Brain (organoid and tissue), 16 donors: ENCODE measurements at places on chromosomes 13 and 19.

DNA sequence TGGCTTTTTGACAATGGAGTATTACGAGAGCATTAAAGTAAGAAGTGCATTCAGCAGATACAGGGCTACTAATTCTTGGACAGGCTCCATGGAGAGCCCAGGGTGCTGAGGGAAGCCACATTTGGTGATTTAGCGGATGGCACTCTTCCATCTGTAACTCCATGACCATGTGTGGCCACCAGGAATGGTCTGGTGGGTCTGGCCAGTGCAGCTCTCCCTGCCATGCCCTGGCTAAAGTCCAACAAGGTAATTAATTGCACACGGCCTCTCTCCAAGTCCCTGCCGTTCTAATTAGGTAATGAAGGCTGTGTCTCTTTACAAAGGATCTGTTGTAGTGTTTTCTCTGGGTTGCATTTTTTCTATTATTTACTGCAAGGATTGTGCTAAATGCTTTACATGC is 4.3 kb upstream of the ZFR2 start:
- peak; percentile 21 for DNase-seq

- no peak for DNase-seq
Observed at GRCh38 chr19:47797996-47798903, 6.1 kb downstream of the TPRX1 start.

DNA sequence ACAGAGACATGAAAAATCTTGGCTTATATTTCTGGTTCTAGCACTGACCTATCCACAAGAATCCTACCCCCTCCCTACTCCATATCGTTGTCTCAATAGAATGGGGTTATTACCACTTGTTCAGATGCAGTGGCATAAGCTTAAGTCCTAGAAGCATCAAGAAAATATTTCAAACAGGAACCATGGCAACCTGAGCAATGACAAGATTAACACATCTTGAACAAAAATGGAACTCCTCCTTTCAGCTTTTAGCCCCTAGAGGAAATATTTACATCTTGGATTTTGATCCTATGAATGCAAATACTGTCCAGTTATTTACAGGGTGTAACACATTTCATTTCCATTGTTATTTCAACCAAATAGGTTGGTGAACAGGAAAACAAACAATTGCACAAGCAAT is 46.1 kb upstream of the TSC22D1 start:
- peak; percentile 73 for DNase-seq

DNA sequence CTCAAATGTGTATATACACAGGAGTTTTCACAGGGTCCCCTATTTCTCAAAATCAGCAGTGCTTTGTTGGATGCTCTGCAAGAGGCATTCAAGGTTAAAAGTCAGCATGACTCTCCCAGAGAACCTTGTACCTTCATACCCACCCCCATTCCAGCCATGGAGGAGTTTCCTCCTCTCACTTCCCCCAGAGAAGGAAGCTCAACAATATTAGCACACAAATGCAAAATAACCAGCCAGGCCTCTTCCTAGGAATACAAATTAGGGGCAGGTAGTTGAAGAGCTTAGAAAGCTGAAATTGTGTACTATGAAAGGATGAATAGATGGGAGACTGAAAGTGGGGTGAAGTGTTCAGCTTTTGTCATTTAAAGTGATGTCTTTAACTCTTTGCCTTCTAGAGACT is 43.8 kb downstream of the SPRY2 start:
- no peak for DNase-seq

- peak; percentile 93 for DNase-seq
Observed at GRCh38 chr19:53537521-53538377, at the start of gene ZNF331. TSS of gene ZNF331 (plus strand) at chr19:53538145. CDS start at chr19:53569377, 31,232 bp downstream.

- no peak for DNase-seq
Observed at GRCh38 chr19:34662919-34663318, 14.0 kb downstream of the SCGB2B2 start.

DNA sequence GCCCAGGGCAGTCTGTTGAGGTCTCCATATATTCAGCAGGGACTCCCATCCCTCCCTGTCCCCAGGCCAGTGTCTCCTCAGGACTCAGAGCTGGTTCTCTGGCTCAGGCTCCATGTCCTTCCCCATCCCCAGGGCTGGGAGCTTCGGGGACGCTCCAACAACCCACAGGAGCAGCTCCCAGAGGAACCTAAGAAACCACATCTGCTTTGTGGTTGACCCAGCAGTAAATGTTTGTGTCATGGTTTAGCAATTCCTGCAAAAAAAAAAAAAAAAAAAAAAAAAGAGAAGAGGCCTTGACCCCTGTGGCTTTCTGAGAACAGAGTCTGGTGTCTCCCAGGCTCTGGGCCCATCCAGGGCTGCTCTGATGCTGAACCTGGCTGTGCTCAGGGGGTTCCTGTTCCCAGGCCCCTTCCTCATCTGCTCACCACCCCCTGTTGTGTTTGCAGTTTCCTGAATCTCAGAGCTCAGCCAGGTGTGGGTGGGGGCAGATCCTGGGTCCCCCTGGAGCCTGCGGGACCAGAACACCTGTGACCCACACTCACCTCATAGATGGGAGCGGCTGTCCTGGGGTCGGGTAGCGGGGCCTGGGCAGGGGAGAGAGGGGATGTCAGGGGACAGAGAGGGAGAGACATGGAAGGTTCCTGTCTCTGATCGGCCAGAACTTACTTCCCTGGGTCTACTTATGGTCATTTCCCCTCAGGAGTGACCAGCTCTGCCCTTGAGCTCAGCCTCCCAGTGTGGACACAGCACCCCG is 25.2 kb upstream of the CEACAM1 start:
- no peak for DNase-seq

DNA sequence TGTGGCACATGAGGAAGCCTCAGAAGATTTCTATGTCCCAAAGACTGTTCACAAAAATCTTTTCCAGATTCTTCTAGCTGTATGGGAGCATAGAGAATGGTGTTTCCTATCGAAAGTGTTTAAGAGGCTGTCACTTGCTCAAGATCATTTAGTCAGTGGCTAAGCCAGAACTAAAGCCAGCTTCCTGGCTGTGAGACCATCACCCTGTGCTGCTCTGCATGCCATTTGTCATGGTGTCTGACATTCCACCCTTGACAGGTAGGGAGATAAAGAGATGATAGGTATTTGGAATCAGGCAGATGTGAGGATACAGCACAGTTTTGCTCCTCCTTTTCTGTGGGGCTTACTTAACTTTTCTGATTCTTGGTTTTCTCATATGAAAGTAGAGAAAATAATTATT is 177.3 kb downstream of the DNAJC15 start:
- DNase-seq = no peak

DNA sequence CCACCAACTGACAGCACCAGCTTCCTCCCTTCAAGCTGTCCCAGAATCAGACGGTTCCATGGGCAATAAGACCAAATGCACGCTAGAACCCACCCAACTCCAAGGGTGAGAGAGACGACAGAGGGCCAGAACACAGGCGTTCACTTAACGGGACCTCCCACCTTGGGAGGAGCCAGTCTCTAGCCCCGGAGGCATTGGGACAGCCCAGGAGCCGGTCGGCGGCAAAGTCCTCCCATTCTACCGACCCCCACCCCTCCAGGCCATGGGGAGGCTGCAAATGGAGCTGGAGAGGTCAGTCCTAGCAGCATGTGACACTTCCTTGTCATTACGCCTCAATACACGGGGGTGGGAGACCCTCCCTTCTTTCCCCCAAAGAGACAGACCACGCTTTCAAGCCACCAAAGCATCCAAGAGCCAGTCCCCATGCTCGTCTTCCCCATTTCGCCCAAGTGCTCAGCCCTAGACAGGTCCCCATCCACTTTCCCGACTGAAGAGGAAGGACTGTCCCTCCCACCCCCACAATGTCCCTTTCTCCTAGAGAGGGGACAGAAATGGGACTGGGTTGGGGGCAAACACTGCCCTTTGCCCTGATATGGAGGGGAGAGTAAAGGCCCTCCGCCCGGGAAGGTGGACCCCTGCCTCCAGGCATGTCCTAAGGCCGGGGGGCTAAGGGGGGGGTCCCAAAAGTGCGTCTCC is 964 bp downstream of the KHSRP start:
- no peak for DNase-seq

- no peak for DNase-seq
Observed at GRCh38 chr13:83980331-83980730, 98.1 kb upstream of the SLITRK1 start.

DNA sequence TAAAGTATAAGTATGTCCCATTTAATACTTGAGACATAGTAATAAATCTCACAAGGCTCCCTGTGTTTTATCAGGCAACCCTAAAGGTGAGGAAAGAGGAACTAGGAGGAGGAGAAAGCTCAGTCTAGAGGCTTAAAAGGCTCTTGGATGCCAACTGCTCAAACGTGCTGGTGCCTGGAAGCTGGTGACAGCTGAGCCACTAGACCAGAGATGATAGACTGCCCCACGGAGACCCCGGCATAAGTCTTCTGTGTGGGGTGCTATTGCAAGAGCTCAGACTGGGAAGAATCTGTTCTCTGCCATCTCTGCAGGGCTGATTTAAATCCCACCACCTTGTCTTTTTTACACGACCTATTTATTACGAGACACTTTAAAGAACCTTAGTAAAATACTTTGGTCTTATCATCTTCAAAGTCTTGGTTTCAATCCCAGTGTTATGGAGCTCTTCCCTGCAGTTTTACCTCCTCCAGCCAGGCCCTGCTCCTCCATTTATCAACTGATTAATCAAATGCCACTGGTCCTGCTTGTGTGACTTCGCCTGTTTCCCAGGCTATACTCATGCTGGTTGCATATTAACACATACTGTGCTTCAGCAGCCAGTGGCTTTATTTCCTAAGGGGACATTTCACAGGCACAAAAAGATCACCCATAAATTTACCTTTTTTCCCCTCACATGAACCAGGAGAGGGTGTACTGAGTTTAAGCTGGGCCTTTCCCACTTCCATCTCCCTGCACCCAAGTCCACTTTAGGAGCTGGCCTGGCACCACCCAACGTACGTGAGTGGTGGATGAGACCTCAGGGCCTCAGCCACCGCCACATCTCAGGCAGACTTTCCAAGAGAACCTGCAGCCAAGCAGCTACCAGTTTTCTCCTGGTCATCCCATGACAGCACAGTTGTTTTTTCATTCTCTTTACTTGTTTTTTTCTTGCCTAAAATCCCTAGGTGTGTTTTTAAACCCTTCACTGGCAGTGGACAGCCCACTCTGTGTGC is 7.8 kb upstream of the ATP12A start:
- DNase-seq = peak; percentile 26
